ENCODE measurements at places on chromosomes 7 and 10.

GRCh38 chr7:155802906-155803417 lies 9.3 kb downstream of the SHH start:
- DNase-seq, result no peak

DNA sequence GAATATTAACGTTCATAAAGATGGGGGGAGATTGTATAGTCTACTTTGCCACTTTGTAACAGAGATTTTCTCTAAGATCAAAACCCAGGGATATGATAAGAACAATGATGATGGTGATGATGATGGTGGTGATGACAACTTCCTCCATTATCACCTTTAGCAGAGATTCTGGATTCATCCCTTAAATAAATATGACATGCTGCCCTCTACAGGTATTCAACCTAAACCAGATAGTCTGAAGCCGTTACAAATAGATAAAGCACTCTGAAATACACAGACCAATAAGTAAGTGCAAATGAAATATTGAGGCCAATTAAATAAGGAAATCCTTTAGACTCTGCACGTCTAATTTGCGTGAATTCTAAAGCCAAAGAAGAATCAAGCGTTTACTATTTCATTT lies 211.5 kb downstream of the CREB5 start:
- no peak for DNase-seq

DNA sequence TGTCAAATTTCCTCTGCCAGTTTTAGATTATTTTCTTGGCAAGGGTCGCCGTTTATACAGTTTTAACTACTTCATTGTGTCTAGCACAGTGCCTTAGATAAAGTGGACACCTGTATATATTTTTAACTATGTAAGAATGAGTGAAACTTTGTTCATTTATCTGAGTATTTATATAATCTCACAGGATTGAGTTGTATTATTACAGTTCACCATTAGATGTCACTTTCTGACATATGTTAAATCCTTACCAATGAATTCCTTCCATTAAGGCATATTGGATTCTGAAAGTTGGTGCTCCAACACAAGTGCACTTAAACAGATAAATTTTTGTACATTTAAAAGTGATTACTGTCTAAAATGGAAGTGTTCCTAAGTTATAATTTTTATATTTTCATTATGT lies 43.0 kb downstream of the ZMYND11 start:
- peak; percentile 41 for DNase-seq

DNA sequence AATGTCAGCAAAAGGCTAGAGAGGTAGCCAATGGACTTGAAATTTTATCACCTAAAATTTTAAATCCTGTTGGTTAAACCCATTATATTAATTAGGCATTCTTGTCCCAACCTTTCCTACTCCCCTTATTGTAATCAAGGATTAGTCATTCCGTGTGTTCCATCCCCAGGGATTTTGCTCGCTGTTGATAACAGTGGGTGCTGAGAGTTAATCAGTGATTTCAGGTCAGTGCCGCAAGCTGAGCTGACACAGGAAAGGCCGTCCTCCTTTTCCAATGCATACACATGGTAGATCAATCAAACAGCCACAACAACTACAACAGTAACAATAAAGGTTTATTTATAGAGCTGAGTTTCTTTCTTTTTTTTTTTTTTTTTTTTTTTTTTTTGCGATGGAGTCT lies 271.4 kb downstream of the ACTR3B start:
- DNase-seq, result no peak

- no peak for DNase-seq
Measured at GRCh38 chr7:46009211-46009610, 88.1 kb upstream of the IGFBP3 start.

GRCh38 chr10:102431452-102432124 lies 786 bp downstream of the CUEDC2 start:
- no peak for DNase-seq

- no peak for DNase-seq
Measured at GRCh38 chr7:41420421-41420820, 282.5 kb downstream of the INHBA start.

- DNase-seq, result no peak
Measured at GRCh38 chr7:104950754-104951153, 63.3 kb upstream of the KMT2E start.

DNA sequence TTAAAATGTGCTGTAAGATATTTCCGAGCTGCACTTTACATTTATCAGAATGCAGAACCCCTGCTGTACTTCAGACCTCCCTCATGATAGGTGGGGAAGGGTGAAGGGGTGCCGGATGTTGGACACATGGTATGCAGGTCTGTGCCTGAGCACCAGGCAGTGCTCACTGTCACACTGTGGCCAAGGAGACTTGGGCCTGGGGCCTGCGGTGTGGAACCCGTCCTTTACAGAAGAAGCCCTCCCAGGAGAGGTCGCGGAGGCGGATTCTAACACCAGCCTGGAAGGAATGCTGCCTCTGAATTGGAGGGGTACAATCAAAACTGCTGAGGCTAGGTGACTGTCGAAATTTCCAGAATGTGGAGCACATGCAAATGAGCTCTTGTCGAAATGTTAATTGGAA lies 34.5 kb downstream of the DNAJB6 start:
- no peak for DNase-seq

- DNase-seq, result no peak
Measured at GRCh38 chr10:29575098-29575455, 59.7 kb downstream of the SVIL start.

DNA sequence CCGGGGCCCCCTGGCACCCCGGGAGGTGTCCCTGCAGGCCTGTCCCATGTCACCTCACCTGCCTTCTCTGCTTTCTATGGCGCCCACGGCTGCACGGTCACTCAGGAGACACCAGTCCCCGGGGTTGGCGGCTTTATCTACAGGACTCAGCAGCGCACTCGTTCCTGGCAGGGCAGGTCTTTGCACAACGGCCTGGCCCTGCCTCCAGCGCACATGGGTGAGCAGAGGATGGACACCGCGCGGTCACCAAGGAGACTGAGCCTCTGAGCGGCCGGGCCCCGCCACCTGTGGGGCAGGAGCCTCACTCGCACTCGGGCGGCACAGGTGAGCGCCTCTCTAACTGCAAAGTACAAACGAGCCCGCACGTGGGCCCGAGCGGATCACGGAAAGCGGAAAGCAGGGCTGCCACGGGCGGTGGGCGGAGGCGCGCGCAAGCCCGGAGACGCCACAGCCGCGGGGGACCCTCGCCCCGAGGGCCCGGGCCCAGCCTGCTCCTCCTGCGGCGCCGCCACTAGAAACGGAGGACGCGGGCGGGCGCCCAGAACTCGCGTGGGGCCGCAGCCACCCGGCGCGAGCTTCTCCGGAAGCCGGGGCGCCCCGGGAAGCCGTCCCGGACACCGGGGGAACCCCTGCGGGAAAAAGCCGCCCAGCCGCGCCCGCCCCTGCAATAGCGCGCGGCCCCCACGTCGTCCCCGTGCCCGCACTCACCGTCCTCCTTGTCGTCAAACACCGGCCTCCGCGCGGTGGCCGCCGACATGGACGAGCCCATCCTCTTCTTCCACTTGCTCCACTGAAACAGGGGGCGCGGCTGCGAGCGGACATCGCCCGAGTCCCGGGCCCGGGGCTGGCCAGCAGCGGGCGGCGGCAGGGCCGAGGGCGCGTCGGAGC lies 642 bp downstream of the STK32C start:
- DNase-seq, result no peak

GRCh38 chr7:36949711-36950600 lies 225.7 kb upstream of the AOAH start:
- peak; percentile 86 for DNase-seq

DNA sequence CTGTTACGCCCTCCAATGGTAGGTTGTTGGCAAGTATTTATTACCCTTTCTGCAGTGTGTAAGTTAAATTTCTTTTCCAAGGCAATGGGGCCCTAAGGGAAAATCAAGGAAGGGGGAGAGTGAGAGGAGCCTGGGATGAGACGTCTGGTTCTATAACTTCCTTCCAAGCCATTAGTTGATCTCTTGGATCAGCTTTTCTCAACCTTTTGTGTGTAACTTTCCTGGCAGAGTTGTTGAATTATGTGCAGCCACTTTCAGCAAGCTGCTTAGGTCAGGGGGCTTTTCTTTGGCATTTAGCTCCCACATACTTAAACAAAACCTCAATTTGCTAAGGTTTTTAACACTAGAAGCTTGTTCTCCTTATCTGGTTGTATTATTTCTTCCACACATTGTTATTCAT lies 127.1 kb downstream of the NXPH1 start:
- DNase-seq, result no peak

DNA sequence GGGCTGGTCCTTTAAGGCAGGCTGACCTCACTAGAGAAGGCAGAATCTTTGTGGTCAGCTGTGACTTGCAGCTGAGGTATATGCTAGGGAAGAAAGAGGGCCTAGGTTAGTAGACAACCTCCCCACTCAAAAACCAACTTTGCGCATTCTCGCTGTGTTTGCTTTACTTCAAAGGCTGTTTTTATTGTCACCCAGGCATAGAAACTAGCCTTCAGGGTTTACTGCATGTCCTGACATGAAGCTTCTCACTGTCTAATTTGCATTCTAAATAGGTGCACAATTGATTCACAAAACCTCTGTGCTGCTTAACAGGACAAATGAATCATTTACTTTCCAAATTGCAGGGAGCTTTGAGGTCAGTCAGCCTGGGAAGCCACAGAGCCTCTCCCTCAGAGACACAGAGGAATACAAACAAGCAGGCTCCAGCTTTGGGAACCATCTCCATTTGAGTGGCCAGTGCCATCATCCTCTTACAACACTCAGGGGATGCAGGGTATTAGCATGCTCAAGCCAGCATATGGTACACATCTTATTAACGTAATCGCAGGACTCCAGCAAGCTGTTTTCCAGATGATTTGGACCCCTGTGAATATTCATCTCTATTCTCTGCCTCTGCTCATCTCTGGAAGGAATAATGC lies 596.4 kb upstream of the GHITM start:
- no peak for DNase-seq

DNA sequence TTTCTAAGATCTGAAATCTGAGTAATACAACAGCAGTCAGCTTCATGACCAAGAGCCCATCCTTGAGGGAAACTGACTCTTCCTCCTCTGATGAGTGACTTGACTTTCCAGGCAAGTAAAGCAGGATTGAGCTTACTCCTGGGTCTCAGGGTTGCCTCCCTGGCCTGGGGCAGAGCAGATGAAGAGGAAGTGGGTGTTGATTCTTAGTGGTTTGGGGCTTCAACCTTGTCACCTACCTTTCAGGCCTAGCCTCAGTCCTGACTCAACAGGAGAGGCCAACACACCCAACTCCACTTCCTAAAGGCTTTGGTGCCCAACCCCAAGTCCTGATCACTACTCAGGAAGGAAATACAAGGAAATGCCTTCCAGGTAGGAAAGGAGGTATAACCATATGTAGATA lies 54.1 kb downstream of the KCNMA1 start:
- no peak for DNase-seq

GRCh38 chr7:79531116-79531515 lies 77.6 kb upstream of the MAGI2 start:
- DNase-seq, result no peak

DNA sequence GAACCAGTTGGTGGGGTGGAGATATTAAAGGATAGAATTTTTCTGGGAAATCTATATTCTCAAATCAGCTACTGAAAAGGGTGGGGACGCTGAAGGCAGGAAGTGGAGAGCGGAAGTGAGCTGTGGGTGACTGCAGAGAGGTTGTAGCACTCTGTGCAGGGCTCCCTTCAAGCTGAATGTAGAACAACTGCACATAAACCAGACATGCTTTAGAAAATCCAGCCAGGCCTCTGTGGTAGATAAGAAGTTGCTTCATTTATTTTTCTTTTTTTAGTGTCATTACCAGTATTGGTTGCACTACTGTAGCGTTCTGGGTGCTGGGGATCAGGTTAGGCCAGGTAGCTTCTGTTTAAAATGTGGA lies 127.8 kb downstream of the CELF2 start:
- peak; percentile 66 for DNase-seq

DNA sequence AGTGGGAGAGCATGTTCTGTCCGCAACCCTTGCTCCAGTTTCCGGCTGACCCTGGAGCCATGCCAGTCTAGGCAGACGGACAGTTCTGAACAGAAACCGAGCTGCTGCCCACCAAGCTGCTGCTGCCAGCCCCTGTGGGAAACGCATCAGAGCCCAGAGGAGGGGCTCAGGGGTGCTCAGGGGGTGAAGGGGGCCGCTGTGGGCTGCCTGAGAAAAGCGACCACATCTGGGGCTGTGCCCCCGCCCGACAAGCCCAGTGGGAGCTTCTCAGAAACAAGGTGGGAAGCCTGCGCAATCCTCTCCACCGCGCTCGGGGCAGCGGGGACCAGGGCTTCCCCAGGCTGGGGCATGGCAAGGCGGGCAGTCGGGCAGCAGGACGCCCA lies 38.8 kb upstream of the CFAP46 start:
- DNase-seq, result no peak
